ENCODE measurements at places on chromosomes 2 and 18.

DNA sequence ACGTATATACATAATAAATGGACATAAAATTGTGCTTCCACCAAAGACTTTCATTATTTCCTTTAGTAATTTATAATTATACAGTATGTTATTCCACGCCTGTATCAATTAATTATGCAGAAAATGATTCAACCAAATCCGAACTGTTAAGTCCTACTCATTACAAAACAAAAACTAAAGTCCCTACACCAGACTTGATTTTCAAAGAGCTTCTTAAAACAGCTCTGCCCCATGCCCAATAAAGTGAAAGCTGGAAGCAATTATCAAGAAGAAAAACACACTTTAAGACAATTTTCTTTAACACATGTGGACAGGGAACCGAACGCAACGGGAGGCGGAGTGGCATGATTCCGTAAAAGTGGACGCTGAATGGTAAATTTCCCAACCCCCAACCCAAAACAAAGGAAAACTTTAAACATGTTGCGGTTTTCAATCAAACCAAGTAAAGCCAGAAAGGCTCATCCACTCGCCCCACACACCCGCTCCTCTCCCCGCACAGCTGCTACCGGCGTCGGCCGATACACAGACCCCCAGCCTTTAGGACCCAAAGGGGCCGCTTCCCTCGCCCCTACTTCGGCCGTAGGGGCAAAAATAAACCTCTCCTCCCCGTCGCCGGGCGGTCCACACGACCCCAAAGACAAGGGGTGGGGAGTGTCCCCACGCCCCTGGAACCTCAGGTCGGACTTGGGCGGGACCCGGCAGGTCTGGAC lies 705 bp downstream of the YES1 start:
- DNase-seq: no peak

- DNase-seq: peak; percentile 15
Measured at GRCh38 chr18:48800466-48800865, 150.3 kb downstream of the SMAD7 start.

DNA sequence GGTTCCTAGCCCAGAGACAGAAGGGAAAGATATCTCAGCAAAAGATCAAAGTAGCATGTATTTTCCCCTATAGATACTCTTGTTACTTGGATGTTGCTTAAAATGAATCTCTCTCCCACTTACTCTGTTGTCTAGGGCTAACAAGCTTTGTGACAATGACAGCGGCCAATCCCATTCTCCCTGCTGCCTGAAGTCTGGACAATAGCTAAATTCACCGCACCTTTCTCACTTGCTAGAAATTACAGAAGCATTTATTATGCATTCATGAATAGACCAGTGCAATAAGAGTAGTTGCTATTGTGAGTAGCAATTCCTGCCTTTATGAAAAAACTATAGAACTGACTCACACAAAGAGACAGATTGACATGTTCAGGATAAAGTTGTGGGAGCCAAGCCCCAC lies 42.2 kb upstream of the ZC3H15 start:
- DNase-seq: no peak

- no peak for DNase-seq
Measured at GRCh38 chr2:157990173-157990572, 111.5 kb upstream of the UPP2 start.

GRCh38 chr2:27191070-27191829 lies 20.6 kb upstream of the ATRAID start:
- peak; percentile 57 for DNase-seq

DNA sequence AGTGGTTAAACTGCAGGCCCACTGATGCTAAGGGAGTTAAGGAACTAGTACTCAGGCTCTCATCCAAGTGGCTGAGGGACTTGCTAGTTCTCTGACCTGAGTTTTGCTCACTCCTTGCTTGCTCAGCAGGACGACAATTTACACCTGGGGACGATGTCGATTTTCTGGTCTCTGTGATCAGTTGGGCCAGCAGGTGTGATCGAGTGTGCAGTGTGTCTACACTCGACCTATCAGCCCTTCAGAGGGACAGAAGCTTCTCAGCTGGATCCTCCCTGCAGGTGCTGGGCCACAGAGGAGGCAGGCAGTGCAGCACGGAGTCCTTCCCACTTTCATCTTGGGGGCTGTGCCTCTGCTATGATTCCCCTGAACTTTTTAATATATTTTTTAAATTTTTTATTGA lies 71.5 kb downstream of the KCNS3 start:
- DNase-seq: no peak

- DNase-seq: no peak
Measured at GRCh38 chr18:21053127-21053526, 58.5 kb downstream of the ROCK1 start.

GRCh38 chr2:178954049-178954448 lies 95.9 kb downstream of the CCDC141 start:
- DNase-seq: no peak

All from right hindlimb (tissue), 1 donor.